Type B pancreatic cell (in vitro differentiated cells): ENCODE measurements at places on chromosomes 6 and 20. TPM values are rescaled to one million over a fixed set of nuclear protein-coding genes. Genes with fewer than 3 reads are reported as not detected.

DNA sequence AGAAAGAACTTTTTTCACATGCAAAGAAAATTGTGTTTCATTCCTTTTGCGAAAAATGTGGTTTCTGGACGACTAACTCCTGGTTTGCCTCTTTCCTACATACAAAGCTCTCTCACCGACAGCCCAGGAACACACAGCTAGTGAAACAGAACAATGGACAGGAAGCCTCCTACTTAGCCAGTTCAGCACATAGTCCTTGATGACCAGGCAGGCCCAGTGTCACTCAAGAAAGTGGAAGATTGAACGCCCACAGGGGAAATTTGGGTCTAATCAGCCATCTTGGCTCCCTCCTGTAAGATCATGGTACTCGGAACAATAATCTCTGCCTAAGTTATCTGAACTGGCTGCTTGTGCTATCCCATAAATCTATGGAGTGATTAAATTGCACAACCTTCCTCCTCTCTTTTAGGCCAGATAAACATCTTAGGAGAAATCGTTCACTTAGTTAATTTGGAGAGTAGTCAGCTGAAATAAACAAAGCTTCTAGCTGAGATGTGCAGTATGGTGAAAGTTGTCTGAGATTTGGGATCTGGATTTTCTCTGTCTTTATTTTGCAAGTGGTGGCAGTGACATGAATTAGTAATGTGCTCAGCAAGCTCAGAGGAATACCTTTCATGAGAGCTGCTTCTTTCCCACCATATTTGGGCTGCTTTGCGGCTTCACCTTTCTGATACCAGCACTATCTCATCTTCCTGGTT lies 147.0 kb downstream of the MTFR2 start:
- DNase-seq = no peak

DNA sequence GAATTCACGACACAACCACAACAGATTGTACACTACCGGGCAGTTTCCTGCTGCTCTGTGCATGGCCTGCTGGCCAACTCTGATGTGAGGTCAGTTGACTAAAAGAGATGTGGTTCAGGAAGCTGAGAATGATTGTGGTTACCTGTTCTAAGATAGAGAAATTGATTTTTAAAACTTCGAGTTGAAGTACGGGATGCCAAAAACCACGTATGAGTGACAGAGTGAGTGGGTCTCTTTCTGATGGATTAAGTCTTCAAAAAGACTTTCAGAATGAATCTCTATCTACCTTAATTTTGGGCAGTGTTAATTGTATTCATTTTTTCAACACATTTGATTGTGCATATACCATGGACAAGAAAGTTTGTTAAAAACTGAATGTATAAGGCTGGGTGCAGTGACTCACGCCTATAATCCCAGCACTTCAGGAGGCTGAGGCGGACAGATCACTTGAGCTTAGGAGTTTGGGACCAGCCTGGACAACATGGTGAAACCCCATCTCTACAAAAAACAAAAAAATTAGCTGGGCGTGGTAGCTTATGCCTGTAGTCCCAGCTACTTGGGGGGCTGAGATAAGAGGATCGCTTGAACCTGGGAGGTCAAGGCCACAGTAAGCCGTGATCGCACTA lies 121.2 kb downstream of the SGK1 start:
- DNase-seq = no peak

- DNase-seq = no peak
These were observed 153.7 kb upstream of the PROKR2 start for GRCh38 chr20:5470458-5470857.

The MAK gene
- 0.43 and 1.6 TPM in 2 replicates for total RNA-seq

The NTSR1 gene
- 0.24 TPM in 1 of 2 replicates, not detected in the other for total RNA-seq
